ENCODE measurements at places on chromosomes 7 and 10.
A peak's percentile ranks its signal among the peaks of the same experiment; 100 is the strongest.

GRCh38 chr10:30378201-30378995 lies 29.3 kb upstream of the MTPAP start:
- DNase-seq: no peak

GRCh38 chr7:77281780-77282478 lies 82.3 kb upstream of the FGL2 start:
- peak; percentile 70 for DNase-seq

DNA sequence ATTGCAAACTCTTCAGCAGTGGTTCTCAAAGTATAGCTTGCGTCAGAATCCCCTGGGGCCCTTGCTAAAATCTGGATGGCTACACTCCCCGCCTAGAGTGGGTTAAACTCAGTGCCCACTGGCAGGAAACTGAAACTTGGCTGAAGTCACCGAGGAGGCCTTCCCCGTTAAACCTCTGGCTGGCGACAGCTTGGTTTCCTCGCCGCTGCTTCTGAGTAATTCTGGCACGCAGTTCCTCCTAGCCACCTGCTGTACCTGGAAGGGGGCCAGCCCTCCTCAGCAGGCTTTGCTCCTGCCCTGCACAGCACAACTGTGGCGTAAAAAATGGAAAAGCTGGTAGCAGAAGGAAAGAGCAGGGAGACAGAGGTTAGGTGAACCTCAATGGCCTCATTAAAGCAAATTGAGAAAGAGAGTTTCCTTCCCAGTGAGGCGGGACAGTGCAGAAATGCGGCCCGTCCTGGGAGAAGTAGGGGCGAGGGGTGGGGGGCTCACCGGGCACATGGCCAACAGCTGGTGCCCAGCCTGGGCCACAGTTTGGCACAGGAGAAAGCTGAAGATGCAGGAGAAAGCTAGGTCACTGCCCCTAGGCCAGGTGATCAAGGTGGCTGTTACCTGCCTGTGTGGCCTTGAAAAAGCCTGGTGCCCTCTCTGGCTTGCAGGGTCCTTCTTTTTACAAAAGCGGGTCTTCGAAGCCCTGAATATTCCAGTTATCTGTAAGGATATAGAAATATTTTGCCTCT lies 46.6 kb downstream of the ALOX5 start:
- DNase-seq: peak; percentile 88

- DNase-seq: no peak
Observed at GRCh38 chr7:117997862-117998825, 124.9 kb upstream of the CTTNBP2 start.

- no peak for DNase-seq
Observed at GRCh38 chr7:104096683-104097082, 107.2 kb upstream of the RELN start.

DNA sequence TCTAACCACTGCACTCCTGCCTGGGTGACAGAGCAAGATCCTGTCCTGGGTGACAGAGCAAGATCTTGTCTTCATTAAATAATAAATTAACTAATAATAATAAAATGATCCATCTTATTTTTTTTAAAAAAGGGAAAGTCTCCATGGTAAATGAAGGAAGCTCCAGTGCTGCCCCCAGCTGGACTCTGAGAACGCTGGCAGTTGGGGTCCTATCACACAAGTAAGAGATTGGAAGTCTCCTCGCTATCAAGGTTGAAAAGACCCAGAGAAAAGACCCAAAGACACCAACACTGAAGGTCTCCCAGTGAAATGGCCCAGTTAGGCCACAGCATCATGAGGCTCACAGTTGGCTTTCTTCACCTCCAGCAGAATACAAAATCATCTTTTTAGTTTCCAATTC lies 13.8 kb upstream of the C10orf67 start:
- DNase-seq: no peak

DNA sequence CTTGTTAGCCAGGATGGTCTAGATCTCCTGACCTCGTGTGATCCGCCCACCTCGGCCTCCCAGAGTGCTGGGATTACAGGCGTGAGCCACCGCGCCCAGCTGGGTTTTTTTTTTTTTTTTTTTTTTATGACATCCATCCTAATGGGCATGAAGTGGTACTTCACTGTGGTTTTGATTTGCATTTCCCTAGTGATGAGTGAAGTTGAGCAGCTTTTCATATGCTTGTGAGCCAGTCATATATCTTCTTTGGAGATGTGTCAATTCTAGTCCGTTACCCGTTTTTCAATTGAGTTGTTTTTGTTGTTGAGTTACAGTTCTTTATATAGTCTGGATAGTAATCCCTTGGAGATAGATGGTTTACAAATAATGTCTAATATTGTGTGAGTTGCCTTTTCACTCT lies 127.7 kb downstream of the SMURF1 start:
- peak; percentile 12 for DNase-seq

DNA sequence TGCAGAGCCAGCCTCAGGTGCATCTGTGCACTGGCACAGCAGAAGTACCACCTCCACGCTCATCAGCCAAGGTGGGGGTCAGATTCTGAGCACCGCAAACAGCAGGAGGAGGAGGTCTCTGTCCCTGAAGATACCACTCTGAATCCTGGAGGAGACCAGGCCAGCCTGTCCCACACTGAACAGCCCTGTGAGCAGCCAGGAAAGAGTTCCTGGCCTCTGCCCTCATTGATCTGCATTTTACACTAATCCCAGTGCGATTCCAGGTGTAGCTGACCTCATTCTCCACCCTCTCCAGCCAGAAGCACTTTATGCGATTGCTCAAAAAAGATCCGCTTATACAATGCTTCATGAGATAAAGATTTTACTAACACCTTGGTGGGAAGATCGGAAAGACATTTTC lies 99.1 kb upstream of the CACUL1 start:
- DNase-seq: no peak

DNA sequence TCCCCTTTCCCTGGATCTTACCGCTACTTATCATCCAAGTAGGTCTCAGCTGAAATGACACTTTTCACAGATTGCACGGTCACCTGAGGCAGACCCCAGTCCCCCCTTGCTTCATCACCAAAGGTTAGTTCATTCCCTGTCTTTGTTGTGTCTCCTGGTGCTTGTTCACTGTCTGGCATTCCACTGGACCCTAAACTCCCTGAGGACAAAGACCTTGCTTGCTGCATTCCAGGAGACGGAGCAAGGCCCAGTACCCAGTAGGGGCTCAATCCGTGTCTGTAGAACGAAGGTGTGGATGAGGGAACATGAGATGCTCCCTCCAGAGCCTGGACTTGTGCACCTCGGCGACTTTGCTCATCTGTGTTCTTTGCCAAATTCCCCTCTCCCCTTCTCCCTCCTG lies 160.0 kb downstream of the RAB11FIP2 start:
- no peak for DNase-seq

DNA sequence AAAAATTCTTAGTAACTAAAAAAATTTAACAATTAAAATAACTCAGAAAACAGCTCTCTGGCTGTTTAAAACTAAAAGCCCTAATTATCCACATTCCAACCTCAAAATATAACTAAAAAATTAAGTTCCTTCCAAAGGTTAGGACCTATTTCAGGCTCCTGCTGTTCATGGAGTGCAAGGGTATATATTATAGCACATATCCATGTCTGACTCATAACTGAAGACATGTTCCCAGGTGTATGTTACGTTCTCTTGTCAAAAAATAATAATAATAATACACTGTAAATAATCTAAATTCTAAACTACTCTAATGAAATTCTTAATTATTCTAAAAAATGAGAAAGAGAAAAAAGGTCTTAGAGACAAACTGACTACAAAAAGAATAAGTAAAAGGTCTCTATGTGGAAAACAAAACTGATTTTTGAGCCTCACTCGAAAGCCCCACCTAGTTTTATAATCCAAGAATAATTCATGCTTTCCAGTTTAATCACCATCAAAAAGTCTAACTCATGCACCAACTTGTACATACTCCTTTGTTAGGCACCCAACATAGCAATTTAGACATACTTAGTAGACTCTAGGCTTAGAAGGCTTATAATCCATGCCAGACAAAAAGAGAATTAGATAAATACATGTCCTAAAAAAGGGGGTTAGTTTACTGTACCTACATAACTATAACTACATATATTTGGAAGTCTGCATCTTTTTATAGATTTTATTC lies 171.4 kb downstream of the KMT2E start:
- no peak for DNase-seq

- DNase-seq: peak; percentile 68
Observed at GRCh38 chr10:124724279-124725027, 19.7 kb downstream of the FAM53B start.

GRCh38 chr10:63603709-63604445 lies 82.7 kb downstream of the REEP3 start:
- DNase-seq: no peak

DNA sequence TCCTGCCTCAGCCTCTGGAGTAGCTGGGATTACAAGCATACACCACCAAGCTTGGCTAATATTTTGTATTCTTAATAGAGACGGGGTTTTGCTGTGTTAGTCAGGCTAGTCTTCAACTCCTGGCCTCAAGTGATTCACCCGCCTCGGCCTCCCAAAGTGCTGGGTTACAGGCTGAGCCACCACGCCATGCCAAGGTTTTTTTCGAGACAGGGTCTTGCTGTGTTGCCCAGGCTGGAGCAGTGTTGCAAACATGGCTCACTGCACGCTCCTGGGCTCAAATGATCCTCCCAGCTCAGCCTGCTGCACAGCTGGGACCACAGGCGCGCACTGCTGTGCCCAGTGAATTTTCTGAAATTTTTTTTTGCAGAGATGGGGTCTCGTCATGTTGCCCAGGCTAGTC lies 3.3 kb upstream of the SEC31B start:
- peak; percentile 45 for DNase-seq

GRCh38 chr10:43221419-43222209 lies 45.3 kb downstream of the RASGEF1A start:
- DNase-seq: peak; percentile 61

- no peak for DNase-seq
Observed at GRCh38 chr7:98120559-98120958, 13.9 kb downstream of the LMTK2 start.

GRCh38 chr7:53001221-53001620 lies 34.2 kb upstream of the POM121L12 start:
- DNase-seq: no peak

GRCh38 chr10:28367413-28367812 lies 64.5 kb upstream of the MPP7 start:
- no peak for DNase-seq

DNA sequence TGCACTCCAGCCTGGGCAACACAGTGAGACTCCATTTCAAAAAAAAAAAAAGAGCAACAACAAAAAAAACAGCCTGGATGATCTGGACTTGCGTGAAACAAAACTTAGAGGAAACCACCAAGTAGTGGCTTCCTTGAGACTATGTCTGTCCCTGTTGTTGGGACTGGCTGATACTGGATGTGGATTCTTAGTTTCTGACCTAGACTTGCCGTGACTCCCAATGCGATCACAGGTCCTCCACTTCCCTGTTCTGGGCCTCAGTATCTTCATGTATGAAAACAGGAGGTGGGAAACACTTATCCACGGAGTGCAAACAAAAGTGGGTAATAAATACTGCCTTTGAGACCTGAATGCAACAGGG lies 125.7 kb downstream of the PRPF18 start:
- DNase-seq: peak; percentile 2

- DNase-seq: peak; percentile 57
Observed at GRCh38 chr7:24572393-24572996, 757 bp upstream of the PALS2 start.

GRCh38 chr7:106795877-106796231 lies 69.2 kb upstream of the PIK3CG start:
- no peak for DNase-seq

GRCh38 chr10:113086282-113086681 lies 136.2 kb downstream of the TCF7L2 start:
- DNase-seq: no peak

DNA sequence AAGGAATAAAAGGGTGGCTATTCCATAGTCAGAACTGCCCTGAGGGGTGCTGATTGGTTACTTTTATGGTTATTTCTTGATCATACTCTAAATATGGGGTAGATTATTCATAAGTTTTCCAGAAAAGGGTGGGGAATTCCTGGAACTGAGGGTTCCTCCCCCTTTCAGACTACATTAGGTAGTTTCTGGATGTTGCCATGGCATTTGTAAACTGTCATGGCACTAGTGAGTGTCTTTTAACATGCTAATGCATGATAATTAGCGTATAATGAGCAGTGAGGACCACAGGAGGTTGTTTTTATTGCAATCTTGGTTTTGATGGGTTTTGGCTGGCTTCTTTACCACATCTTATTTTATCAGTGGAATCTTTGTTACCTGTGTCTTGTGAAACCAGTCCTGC lies 26.5 kb upstream of the POT1 start:
- DNase-seq: no peak

GRCh38 chr7:46932306-46932675 lies 649.6 kb downstream of the TNS3 start:
- DNase-seq: no peak

DNA sequence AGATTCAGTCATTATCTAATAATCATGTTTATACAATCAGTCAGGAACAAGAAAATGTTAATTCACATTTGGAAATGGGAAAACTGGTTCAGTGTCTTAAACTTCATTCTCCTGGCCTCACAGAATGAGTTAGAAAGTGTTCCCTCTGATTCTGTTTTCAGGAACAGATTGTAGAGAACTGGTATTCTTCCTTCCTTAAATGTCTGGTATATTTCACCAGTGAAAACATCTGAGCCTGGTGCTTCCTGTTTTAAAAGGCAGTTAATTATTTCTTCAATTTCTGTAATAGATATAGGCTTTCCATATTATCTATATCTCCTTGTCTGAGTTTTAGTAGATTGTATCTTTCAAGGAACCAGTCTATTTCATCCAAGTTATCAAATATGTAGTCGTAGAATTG lies 97.1 kb upstream of the TMEM168 start:
- DNase-seq: no peak

All from aorta (tissue), 5 donors.